ENCODE measurements at places on chromosomes 11 and 22. TPM values are rescaled to one million over a fixed set of nuclear protein-coding genes. Genes with fewer than 3 reads are reported as not detected.

The TREH gene
- not detected for total RNA-seq

The OR8D1 gene
- not detected for total RNA-seq

The MS4A7 gene
- not detected for total RNA-seq

The KRTAP5-7 gene
- 0.17 TPM for total RNA-seq

The PDGFB gene
- total RNA-seq = not detected

The OR52I1 gene
- total RNA-seq = not detected

The GCAT gene
- total RNA-seq = 27.6 TPM

The WBP2NL gene
- total RNA-seq = 1.7 TPM

The OR4D5 gene
- not detected for total RNA-seq

The BEST1 gene
- 13.1 TPM for total RNA-seq

The C11orf16 gene
- not detected for total RNA-seq

The CCDC34 gene
- 2.6 TPM for total RNA-seq

The SPDYC gene
- not detected for total RNA-seq

The UBASH3B gene
- total RNA-seq = 13.9 TPM

The SSTR3 gene
- not detected for total RNA-seq

The BTBD10 gene
- total RNA-seq = 69.1 TPM

The ST14 gene
- not detected for total RNA-seq

The SULT4A1 gene
- 0.83 TPM for total RNA-seq

The FXYD6 gene
- total RNA-seq = 0.66 TPM

The APBB1 gene
- 55.3 TPM for total RNA-seq

The DEFB131B gene
- not detected for total RNA-seq

The SLC22A25 gene
- not detected for total RNA-seq

The CDC45 gene
- total RNA-seq = 3.0 TPM

The GRM5 gene
- total RNA-seq = not detected

The SYT13 gene
- total RNA-seq = not detected

The TSSK2 gene
- total RNA-seq = not detected

The SLC22A6 gene
- total RNA-seq = not detected

The APOBEC3A gene
- total RNA-seq = not detected

The ZNF214 gene
- 9.9 TPM for total RNA-seq

The ZNF70 gene
- 3.2 TPM for total RNA-seq

The ACTN3 gene
- 0.17 TPM for total RNA-seq

The OR51E2 gene
- not detected for total RNA-seq

The CLDN25 gene
- not detected for total RNA-seq

The SMIM38 gene
- total RNA-seq = 1.7 TPM

The GLYATL1 gene
- total RNA-seq = 1.2 TPM

The MMP13 gene
- not detected for total RNA-seq

Measured in smooth muscle cell of trachea (primary cell).